ENCODE measurements at places on chromosomes 2 and 18.
A peak's percentile ranks its signal among the peaks of the same experiment; 100 is the strongest.

DNA sequence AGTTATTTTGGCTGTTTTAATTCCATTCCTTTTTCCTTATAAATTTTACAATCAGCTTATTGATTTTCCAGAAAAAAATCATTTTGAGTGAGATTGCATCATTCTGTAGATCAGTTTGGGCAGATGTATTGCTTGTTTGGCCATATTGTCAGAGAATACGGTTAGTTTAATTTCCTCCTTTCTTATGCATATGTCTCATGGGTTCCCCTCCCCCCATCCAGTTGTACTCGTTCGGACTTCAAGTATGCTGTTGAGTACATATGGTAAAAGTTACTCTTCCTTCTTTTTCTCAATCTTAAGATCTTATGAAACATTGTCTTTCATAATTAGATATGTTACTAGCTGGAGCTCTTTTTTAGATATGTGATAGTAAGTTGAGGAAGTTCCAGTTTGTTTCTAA is 131.2 kb upstream of the TTC27 start:
- no peak for DNase-seq

DNA sequence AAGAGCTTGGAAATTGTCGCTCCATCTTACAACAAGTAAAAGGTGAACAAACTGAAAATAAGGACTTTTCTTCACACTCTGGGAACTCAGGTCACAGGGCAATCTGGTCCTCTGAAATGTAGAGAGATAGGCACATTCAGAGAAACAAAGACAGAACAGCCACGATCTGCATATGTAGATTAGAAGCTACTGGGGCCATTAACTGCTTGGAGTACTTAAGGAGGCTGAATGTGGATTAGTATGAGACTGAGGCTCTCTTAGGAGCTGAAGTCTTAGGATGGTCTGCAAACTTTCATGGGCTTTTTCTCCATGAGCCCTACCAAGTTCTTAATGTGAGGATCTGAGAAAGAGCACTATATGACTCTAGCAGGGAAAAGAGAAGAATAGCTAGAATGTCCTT is 265.3 kb upstream of the NXPH2 start:
- no peak for DNase-seq

GRCh38 chr18:61892683-61893308 is at the start of gene RNF152:
Gene RNF152 (minus strand): TSS chr18:61893007. CDS start chr18:61816463, 76,544 bp downstream.
- peak; percentile 30 for DNase-seq

- DNase-seq: no peak
These were observed 208.4 kb upstream of the CCDC150 start for GRCh38 chr2:196431076-196431475.

DNA sequence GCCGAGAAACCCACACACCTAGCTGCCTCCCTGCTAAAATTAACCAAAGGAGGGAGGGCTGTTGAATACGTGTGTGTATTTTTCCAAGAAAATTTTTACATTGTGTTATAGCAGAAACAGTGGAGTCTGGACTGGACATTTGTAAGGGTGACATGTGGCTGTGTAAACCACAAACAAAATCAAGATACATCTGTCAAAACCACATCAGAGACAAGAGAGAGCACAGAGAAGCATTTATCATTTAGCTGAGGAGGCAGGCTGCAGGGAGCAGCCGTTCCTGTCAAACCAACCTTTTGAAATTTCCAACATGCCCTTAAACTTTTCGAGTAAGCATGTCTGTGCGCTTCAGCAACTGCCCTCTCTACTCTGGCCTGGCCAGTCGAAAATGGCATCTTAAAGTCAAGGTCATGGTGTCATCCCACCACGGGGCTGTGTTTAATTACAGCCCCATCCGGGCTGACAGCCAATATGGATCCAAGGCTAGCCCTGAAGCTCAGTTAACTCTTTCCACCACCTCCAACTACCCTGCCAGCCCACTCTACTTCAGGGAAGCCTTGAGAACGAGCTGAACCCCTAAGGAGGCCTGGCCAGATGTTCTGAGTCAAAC is 8.4 kb downstream of the BCL11A start:
- DNase-seq: no peak

DNA sequence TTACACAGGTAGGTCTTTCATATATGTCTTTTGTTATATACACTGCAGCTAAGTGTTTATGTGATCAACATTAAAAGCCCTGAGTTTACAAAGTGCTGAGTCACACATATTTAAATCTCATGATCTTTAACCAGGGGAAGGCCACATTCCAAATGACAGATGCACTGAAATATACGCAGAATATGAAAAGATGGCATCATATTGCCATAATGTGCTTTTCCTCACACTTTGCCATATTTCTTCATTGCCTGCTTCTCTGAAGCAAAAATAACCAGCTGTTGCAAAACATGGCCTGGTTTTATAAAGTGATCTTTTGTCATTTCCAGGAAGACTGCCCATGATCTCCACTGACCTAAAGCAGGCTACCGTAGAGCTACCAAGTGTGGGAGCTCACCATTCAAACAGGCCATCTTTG is 93.5 kb upstream of the MAPRE2 start:
- no peak for DNase-seq

DNA sequence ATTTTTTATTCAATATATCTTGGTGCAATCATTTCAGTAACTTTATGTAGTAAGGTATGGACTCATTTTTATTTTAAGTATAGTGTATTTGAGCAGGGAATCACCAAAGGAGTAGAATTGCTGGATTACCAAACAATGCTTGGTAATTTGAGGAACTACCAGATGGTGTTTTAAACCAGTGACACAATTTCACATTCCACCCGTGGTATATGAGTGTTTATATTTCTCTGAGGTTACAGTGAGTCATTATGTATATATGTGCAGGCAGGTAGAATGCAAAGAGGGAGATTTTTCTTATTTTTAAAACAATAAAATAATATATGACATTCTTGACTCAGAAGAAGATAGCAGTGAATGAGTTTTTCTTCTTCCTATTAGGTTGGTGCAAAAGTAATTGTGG is 596.9 kb downstream of the DCC start:
- no peak for DNase-seq

- no peak for DNase-seq
These were observed 201.8 kb upstream of the KLHL14 start for GRCh38 chr18:32974421-32975162.

DNA sequence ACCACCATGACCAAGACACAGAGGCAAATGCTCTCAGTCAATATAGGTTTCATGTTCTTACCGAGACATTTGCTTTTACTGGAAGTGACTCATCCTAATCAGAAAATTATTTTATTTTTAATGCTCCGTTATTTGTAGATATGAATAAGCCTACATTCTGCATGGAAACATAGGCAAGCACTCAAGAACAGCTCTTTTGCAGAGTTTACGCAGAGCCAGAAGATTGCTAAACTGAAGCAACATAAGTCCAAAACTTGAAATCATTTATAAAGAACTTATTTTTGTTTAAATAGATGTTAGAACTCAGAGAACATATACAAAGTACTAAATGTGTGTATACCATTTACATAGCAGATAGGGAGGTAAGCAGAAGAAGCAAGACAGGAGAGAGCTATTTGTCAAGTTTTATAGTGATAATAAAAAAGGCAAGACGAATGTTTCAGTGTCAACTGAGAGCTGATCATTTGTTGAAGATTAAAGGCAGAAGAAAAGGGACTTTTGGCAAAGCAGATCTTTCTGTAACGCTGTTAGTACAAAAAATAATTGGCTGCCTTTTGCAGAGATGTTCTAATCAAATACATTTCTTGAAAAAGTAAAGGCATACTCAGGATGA is 12.4 kb upstream of the PPP1R1C start:
- no peak for DNase-seq

GRCh38 chr2:15391751-15392150 is 169.4 kb downstream of the NBAS start:
- DNase-seq: no peak
